Ascending aorta (tissue), 2 donors: ENCODE measurements at places on chromosomes 2 and 18.

GRCh38 chr2:2586931-2587330 is 255.9 kb upstream of the MYT1L start:
- H3K36me3 ChIP-seq: no peaks in the 10 kb centered on the region
- no peaks in the 10 kb centered on the region for H3K4me1 ChIP-seq
- H3K27ac ChIP-seq: no peak overlapping the region
- H3K27me3 ChIP-seq: no peaks in the 10 kb centered on the region
- H3K4me3 ChIP-seq: no peak overlapping the region

- no peaks in the 10 kb centered on the region for H3K4me1 ChIP-seq
- H3K27ac ChIP-seq: no peak overlapping the region
- H3K36me3 ChIP-seq: no peaks in the 10 kb centered on the region
- no peak for DNase-seq
Measured at GRCh38 chr2:120510751-120511395, 164.9 kb downstream of the INHBB start.

GRCh38 chr2:53021828-53022227 is 745.8 kb upstream of the CHAC2 start:
- H3K36me3 ChIP-seq: no peaks in the 10 kb centered on the region
- no peaks in the 10 kb centered on the region for H3K4me1 ChIP-seq
- no peak for DNase-seq
- H3K27me3 ChIP-seq: no peaks in the 10 kb centered on the region
- H3K4me3 ChIP-seq: no peak overlapping the region

- peak overlapping the region; percentile 79 for H3K4me3 ChIP-seq
- peaks cover 12% of the 10 kb centered on the region for H3K36me3 ChIP-seq
- no peaks in the 10 kb centered on the region for H3K27me3 ChIP-seq
- peak overlapping the region; percentile 98 for H3K27ac ChIP-seq
- H3K4me1 ChIP-seq: peaks cover 10% of the 10 kb centered on the region
Measured at GRCh38 chr2:218397820-218398436, 1.7 kb upstream of the CTDSP1 start.

DNA sequence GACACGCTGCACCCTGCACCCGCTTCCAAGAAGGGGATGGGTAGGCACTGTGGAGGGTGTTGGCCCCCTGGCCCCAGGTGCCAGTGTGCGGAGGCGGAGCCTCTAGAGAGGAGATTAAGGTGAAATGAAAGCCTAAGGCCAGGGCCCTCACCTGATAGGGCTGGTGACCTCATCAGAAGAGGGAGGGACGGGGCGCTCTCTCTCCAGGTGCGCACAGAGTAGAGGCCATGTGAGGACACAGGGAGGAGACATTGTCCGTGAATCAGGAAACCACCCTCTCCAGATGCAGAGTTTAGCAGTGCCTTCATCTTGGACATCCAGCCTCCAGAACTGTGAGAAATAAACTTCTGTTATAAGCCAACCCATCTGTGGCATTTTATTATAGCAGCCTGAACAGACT is 62.3 kb downstream of the PSMG2 start:
- H3K27me3 ChIP-seq: no peaks in the 10 kb centered on the region
- no peak for DNase-seq
- no peaks in the 10 kb centered on the region for H3K4me1 ChIP-seq
- H3K36me3 ChIP-seq: no peaks in the 10 kb centered on the region
- H3K27ac ChIP-seq: no peak overlapping the region

- DNase-seq: no peak
- no peaks in the 10 kb centered on the region for H3K4me1 ChIP-seq
- no peaks in the 10 kb centered on the region for H3K27me3 ChIP-seq
- no peak overlapping the region for H3K4me3 ChIP-seq
- H3K36me3 ChIP-seq: no peaks in the 10 kb centered on the region
Measured at GRCh38 chr2:206204710-206205109, 45.0 kb downstream of the EEF1B2 start.

- no peak overlapping the region for H3K4me3 ChIP-seq
- no peaks in the 10 kb centered on the region for H3K4me1 ChIP-seq
- DNase-seq: no peak
- H3K27me3 ChIP-seq: no peaks in the 10 kb centered on the region
Measured at GRCh38 chr2:120195553-120195952, 27.6 kb downstream of the TMEM185B start.

- H3K27ac ChIP-seq: peak overlapping the region; percentile 90
- no peaks in the 10 kb centered on the region for H3K4me1 ChIP-seq
- peak overlapping the region; percentile 80 for H3K4me3 ChIP-seq
- no peak for DNase-seq
Measured at GRCh38 chr18:10525371-10525691, 496 bp upstream of the NAPG start.

DNA sequence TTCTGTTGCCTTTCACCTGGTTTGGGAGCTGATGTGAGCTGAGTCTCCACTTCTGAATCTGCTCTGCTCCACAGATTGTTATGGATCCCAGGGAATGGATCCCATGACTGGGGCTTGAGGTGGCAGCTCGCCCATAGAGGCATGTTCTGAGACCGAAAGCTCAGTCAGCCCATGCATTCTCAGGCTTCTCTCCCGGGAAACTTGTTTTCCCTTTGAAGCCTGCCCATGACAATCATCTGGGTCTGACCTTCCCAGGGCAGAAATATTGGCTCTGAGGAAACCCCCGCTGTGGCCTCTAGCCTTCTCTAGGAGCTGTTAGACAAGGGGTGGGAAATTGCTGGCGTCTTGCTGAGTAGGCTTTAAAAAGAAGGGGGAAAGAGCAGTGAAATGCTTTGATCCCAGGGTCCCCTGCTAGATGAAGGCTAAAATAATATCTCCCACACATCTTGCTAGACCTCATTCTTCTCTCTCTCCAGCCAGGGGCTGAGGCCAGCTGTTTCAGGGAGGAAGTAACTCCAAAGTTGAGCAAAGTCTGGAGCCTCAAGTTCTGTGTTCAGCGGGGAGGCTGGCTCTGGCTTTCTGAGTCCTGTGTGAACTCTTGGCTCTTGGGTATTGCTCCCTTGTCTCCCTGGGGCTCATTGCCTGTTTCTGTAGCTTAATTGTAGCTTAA is 2.0 kb downstream of the VAMP8 start:
- peak overlapping the region; percentile 44 for H3K27ac ChIP-seq
- DNase-seq: no peak
- H3K4me3 ChIP-seq: no peak overlapping the region

DNA sequence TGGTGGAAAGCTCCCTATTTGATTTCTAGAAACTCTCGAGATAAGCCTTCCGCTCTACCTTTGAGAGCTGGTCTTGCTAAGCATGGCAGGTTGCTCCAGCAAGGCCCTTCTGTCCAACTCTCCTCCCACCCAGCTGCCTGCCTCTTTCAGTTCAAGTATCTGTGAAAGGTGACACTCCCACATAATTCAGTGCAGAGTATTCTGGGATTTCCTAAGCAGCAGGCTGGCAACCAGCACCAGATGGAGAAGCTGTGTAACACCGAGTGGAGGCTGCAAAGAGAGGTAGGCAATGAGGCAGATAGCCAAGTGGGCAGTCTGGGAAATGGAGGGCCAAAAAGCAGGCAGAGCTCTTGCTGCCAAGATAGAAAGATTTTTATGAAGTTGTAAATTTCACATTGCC is 88.4 kb upstream of the CAVIN2 start:
- H3K27me3 ChIP-seq: no peaks in the 10 kb centered on the region
- H3K27ac ChIP-seq: no peak overlapping the region
- DNase-seq: no peak
- no peaks in the 10 kb centered on the region for H3K4me1 ChIP-seq
